ENCODE measurements at places on chromosomes 1 and 21. TPM values are rescaled to one million over a fixed set of nuclear protein-coding genes. Genes with fewer than 3 reads are reported as not detected.

Gene SDC3
- 43.2 TPM for total RNA-seq

Gene ZFYVE9
- 33.3 TPM for total RNA-seq

Gene FOXD2
- total RNA-seq, result 0.60 TPM

Gene TCHHL1
- not detected for total RNA-seq

Gene SYT11
- 0.20 TPM for total RNA-seq

Gene ZSWIM5
- total RNA-seq, result 2.0 TPM

Gene RGS16
- 0.74 TPM for total RNA-seq

Gene HFM1
- total RNA-seq, result 7.4 TPM

Gene GOLT1A
- 3.6 TPM for total RNA-seq

Gene ITLN2
- total RNA-seq, result 0.41 TPM

Gene C8A
- not detected for total RNA-seq

Gene ATP6V1G3
- total RNA-seq, result not detected

Gene CGN
- 38.9 TPM for total RNA-seq

Gene DTL
- 12.7 TPM for total RNA-seq

Gene GPR37L1
- total RNA-seq, result 0.07 TPM

Gene IRF6
- 43.1 TPM for total RNA-seq

Gene GMEB1
- 19.1 TPM for total RNA-seq

Gene KRTAP19-2
- total RNA-seq, result not detected

Gene NBPF8
- total RNA-seq, result 25.2 TPM

Gene ST6GALNAC3
- total RNA-seq, result 64.8 TPM

Gene PIGR
- total RNA-seq, result not detected

Gene GPA33
- total RNA-seq, result 1.6 TPM

Gene OR6K3
- not detected for total RNA-seq

Gene ALDH4A1
- total RNA-seq, result 11.5 TPM

Gene LINGO4
- total RNA-seq, result not detected

Gene CNN3
- total RNA-seq, result 247 TPM

Gene EPHA2
- total RNA-seq, result 75.0 TPM

Measured in mesothelial cell of epicardium (in vitro differentiated cells).